Aortic smooth muscle cell (primary cell): ENCODE measurements at places on chromosomes 16 and 17. TPM values are rescaled to one million over a fixed set of nuclear protein-coding genes. Genes with fewer than 3 reads are reported as not detected.

Gene UBALD2
- total RNA-seq: 3.4 and 3.9 TPM in 2 replicates

Gene NLGN2
- 2.5 and 6.7 TPM in 2 replicates for total RNA-seq

Gene CD79B
- total RNA-seq: 2.1 and 2.9 TPM in 2 replicates

Gene TEKT3
- total RNA-seq: 1.7 TPM in 1 of 2 replicates, not detected in the other

Gene TUFM
- total RNA-seq: 81.1 and 100 TPM in 2 replicates

Gene NOG
- 0.13 TPM in 1 of 2 replicates, not detected in the other for total RNA-seq

Gene TMC8
- not detected in 2 replicates for total RNA-seq

Gene NPW
- 0.06 and 0.13 TPM in 2 replicates for total RNA-seq

Gene BLTP2
- total RNA-seq: 182 and 257 TPM in 2 replicates

Gene TERB1
- total RNA-seq: 0.12 and 0.13 TPM in 2 replicates

Gene NETO2
- 1.4 and 2.5 TPM in 2 replicates for total RNA-seq
